ENCODE measurements at places on chromosomes 16 and 17.

GRCh38 chr17:77555121-77555591 is 403.3 kb upstream of the TNRC6C start:
- DNase-seq, result no peak

DNA sequence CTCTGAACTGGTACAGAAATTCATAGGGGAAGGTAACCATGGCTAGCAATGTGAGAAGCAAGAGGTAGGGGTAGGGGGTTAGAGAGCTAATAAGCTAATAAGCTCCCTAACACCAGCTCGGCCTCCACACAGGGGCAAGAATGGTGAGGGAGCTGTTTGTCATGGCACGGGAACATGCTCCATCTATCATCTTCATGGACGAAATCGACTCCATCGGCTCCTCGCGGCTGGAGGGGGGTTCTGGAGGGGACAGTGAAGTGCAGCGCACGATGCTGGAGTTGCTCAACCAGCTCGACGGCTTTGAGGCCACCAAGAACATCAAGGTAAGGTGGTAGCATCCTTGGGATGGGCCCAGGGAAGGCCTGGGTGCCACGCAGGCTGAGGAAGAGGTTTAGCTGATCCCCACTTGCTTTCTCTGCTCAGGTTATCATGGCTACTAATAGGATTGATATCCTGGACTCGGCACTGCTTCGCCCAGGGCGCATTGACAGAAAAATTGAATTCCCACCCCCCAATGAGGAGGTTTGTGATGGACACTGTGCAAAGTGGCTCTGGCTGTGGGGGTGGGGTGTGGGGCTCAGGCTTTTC is 3.5 kb upstream of the FTSJ3 start:
- no peak for DNase-seq

GRCh38 chr16:80887062-80887461 is 82.7 kb upstream of the CDYL2 start:
- no peak for DNase-seq

- no peak for DNase-seq
These were observed 186.5 kb downstream of the PRKCA start for GRCh38 chr17:66488864-66489263.

- DNase-seq, result no peak
These were observed 1.2 kb upstream of the EPX start for GRCh38 chr17:58191241-58191896.

DNA sequence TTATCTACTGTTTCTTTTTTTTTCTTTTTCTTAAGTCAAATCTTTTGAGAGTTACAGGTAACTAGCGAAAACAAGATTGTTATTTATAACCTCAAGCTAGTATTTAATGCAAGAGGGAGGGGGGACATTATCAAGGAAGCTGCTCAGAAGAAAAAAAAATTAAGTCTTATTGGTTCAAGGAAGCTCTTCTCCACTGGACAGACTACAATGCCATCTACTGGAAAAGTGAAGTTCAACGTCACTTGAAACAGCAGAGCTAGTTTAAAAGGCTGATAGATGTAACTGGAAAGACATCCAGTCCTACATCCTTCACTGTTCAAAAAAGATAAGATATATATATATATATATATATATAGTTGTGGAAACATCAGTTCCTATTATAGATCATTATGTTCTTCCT is 418.0 kb upstream of the PSMD7 start:
- no peak for DNase-seq

GRCh38 chr17:74981318-74981978 is 6.0 kb upstream of the CDR2L start:
- DNase-seq, result no peak

GRCh38 chr16:7380441-7380840 is 47.8 kb downstream of the RBFOX1 start:
- no peak for DNase-seq

DNA sequence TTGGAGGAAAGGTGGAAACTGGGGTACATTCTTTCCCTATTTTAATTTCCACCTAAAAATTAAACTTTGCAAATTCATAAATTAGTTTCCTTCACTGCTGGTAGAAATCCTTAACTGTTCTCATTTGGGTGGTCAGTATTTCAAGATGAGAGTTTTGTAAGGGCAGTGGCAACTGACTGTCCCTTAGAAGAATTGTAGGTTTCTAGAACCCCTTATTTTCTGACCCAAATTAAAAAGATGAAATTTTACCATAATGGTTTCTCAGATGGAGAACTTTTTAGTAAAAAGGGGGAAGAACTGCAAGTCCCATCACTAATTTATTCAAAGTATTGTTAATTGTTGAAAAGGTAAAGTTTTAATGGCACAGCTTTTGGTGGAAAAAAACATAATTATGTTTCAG is 5.6 kb downstream of the IGF2BP1 start:
- DNase-seq, result no peak

- no peak for DNase-seq
These were observed 75.8 kb downstream of the WNT3 start for GRCh38 chr17:46742565-46743270.

DNA sequence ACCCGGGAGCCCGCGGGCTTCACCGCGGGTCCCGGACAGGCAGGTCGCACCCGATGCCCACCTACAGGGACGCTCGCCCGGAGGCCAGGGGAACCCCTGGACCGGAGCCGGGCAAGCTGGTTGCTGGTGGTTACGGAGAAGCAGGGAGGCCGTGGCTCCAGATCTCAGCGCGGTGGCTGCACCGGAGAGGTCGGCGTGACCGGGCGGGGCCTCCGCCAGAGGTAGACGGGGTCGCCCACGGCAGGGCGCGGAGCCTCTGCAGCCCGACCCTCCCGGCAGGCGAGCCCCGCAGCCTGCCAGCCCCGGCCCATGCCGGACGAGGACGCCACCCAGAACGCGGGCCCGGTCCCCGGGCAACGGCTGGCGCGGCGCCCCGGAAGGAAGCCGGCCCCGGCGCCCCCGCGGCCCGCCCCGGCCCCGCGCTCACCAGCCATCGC is 341 bp downstream of the PCYT2 start:
- DNase-seq, result no peak

GRCh38 chr17:41511116-41511515 is 5.7 kb upstream of the KRT13 start:
- no peak for DNase-seq

DNA sequence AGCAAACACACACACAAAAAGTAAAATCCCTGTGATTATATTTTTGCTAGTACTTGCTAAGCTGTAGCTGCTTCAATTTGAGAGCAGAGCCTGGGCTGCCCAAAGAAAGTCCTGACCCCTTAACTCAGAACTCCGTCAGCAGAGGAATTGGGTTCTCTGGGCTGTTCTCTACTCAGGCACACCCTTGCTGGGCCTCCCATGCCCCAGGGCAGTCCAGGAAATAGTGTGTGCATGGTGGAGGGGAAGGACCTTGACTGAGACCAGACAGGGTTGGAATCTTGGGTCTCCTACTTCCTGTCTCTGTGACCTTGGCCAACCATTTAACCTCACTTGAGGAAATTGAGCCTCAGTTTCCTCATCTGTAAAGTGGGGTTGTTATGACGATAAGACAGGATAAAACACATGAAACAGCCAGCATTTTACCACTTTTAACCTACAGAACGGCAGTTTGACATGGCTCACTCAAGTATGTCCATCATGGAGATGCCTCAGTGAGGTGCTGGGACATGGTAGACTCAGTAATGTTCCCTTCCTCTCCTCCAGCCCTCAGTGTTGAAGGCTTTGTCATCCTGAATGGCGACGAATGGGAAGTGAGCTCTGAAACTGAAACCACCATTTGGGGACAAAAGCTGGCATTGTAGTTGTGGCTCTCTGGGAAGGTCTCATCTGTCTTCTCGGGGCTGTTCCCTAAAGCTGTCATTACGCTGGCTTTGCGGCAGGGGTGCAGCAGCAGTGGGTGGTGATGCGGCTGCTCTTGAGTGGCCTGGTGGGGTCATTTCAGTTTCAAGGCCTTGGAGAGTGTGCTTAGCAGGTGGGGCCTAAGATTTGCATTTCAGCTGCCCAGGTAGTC is 74.9 kb downstream of the CMIP start:
- DNase-seq, result no peak

DNA sequence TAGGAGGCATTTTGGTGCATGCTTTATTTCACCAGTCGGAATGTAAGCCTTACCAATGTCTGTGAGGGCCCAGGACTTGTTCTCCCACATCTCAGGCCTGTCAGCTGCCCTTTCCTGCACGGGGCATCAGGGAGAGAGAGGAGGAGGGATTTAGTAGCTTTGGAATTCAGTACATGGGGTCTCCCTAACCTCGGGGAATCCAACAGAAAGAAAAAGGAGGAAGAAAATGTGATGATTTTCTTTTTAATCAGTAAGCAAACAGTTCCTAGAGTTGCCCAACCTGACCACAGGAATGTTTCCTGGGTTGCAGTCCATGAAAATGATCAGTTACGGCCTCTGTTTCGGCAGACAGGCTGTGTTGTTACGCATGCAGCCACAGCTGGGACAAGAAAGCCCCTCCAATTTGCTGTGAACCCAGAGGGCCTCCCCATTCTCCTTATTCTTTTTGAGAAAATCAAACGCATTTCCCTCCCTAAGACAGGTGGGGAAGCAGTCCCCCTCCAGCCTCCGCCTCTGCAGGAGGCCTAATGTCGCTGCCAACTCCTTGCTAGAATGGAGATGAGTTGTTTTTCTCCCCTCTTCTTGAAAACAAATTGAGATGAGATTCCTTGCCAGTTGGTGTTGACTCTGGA is 53.1 kb upstream of the TANGO6 start:
- DNase-seq, result no peak

DNA sequence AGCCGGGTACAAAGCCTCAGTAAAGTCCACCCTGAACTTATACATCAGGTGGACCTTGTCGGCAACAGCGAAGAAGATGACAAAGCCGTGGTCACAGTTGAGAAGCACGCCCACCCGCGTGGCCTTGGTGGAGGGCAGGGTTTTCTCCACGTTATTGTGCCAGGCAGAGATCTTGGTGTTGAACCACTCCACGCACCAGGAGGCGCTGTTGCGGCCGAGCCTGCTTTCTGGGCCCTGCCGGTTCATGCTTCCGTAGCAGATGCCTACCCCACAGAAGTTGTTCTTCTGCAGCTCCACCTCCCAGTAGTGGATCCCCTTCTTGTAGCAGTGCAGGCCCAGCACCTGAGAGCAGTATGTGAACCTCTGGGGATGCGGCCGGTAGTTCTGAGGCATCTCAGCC is 22.1 kb downstream of the TRIM25 start:
- DNase-seq, result peak; percentile 23

DNA sequence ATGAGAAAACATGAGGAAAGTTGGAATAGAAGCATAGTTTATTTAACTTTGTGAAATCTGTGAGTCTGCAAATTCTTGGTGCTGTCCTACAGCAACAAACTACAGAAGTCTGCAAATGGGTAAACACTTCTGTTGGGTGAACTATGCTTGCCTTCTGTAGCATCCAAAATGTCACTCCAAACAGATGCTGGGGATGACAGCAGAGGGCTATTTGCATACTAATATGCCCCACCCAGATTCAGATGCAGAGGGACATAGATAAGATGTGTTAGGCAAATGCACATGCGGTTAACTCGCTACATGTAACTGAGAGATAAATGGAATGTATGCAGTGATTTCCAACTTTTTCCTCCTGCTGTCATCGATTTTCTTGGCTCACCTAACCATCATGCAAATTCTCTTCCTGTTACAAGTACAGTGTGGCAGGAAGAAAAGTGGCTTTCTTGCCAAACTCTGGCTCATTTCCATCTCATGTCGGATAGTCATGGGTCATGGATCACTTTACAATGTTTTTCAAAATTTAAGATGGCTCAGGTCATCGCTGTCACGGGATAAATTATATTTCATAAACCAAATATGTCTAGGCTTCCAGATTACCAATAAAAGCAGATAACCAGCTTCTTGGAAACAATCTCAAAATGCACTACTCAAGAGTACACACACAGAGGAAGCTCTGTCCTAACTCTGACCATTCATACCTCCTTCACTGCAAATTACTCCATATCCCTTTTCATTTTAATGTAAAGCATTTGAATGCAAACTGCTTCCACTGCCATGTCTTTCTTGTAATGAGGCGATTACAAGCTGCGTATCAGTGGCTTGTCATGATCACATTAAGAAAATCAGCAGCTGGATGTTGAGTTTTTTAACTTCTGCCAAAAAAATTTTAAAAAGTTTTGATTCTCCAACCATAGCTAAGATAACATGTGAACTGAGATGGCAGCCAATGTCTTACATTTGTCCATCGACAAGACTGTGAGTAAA is 47.7 kb downstream of the ADAMTS18 start:
- no peak for DNase-seq

GRCh38 chr17:56596691-56597494 is 3.4 kb downstream of the NOG start:
- no peak for DNase-seq

DNA sequence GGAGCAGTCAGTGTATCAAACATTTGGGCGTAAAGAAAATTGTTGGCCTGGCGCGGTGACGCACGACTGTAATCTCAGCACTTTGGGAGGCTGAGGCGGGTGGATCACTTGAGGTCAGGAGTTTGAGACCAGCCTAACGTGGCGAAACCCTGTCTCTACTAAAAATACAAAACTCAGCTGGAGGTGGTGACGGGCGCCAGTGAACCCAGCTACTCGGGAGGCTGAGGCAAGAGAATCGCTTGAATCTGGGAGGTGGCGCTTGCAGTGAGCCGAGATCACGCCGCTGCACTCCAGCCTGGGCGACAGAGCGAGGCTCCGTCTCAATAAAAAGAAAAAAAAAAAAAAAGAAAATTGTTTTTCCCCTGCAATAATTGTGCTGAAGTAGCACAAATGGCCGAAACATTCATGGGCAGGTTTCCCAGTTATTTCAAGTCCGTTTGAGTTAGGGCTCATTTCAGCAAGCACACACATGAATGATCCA is 1.4 kb downstream of the GCSH start:
- DNase-seq, result no peak

DNA sequence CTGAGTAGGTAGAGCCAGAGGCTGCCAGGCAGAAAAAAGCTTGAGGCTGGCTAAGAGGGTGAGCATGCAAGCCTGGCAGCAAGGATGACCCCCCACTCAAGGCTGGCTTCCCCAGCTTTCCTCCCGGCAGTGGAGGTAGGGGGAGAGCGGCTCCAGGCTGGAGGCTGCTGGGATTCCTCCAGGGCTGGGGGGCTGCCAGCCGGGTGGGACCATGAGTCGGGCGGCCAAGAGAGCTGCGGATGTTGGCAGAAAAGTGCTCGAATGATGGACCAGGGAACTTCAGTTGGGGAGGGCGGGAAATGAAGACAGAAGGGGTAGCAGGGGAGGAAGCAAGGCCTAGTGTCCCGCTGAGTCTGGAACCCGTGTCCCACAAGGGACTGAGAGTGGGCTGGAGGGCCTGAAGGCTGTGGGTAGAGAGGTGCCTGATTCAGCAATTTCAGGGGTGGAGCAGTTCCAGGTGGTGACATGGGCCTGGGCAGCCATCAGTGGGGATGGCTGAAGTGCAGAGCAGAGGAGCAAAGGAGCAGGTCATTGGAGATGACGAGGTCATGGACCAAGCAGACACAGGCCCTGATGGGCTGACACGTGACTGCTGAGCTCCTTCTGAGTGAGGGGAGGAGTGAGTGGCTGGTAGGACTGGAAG is 20.3 kb downstream of the HSD11B2 start:
- no peak for DNase-seq

GRCh38 chr17:80921741-80922579 is 69.7 kb upstream of the CHMP6 start:
- DNase-seq, result no peak
